ENCODE measurements at places on chromosomes 4 and X.

GRCh38 chr4:85928775-85929591 is 430.9 kb downstream of the MAPK10 start:
- DNase-seq, result no peak

DNA sequence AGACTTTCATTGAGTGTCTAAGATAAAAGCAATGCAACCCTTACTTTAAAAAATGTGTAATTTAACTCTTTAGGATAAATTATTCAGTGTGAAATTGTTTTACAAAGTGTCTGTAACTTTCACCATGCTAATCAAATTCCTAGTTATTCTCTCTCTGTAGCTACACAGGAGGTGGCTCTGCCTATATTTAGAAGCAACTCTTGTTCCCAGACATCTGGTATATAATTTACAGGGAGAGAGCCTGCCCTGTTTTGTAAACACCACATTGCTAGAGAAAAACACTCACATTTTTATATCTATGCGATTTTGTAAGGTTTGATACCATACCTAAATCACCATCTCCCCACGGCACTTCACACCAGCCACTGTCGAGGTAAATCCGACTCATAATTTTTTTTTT is 35.5 kb upstream of the SPATA4 start:
- no peak for DNase-seq

- no peak for DNase-seq
Observed at GRCh38 chr4:156378033-156378665, 424.5 kb upstream of the CTSO start.

DNA sequence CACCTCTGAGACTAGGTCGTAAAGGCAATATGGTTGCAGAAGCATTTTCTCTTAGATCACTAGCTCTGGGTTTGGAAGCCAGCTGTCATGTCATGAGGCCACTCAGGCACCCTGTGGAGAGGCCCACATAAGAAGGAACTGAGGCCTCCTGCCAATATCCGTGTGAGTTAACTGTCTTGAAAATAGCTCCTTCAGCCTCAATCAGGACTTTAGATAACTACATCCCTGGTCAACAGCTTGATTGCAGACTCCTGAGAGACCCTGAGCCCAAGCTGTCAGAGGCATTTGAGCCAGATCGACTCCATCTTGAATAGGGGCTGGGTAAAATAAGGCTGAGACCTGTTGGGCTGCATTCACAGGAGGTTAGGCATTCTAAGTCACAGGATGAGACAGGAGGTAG is 15.1 kb upstream of the REPS2 start:
- DNase-seq, result no peak

DNA sequence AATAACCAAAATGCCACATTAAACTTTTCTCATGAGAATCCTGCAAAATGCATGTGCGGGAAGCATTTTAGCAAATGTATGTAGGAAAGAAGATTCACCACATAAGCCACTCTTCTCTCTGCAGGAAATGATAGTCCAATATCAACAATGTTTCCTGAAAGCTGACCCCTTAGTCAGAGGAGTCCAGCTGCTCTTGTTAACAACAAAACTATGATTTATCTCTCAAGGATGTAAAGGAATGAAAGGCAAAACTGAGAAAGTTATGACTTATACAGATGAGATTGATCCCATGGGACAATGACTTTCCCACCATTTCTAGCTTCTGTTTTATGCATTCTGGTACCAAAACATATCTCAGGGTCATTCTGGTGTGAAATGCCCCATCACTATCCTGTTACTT is 125.0 kb upstream of the EDNRA start:
- DNase-seq, result no peak

GRCh38 chr4:149493492-149493891 is 322.2 kb downstream of the IQCM start:
- DNase-seq, result no peak

DNA sequence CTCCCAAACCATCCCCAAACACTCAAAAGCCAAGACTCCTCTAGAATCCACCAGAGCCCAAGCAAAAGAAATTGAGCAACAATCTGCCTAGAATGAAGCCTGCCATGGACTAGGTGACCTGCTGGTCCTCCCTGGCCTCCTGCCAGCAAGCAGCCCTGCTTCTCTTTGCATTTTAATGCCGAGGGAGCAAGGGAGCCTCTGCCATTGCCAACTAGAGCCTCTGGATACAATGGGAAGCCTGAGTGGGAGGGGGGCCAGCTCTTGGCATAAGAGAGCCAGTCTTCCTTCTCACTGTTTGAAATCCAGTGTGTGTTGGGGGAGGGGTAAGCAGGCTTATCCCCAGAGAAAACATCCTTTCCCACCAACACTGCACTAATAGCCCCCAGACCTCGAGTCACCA is 1.5 kb upstream of the GDPD2 start:
- DNase-seq, result no peak

DNA sequence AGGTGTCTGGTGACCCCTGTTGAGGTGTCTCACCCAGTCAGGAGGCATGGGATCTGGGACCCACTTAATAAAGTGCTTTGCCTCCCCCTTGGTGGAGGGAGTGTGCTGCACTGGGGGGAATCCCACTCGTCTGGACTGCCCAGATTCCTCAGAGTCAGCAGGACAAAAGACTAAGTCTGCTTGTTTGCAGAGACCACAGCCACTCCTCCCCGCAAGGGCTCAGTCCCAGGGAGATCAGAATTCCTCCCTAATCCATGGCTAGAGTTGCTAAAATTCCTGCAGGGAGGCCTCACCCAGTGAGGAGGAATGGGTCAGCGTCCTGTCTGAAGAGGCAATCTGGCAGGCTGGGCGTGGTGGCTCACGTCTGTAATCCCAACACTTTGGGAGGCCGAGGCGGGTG is 442.2 kb downstream of the PABPC4L start:
- DNase-seq, result no peak

DNA sequence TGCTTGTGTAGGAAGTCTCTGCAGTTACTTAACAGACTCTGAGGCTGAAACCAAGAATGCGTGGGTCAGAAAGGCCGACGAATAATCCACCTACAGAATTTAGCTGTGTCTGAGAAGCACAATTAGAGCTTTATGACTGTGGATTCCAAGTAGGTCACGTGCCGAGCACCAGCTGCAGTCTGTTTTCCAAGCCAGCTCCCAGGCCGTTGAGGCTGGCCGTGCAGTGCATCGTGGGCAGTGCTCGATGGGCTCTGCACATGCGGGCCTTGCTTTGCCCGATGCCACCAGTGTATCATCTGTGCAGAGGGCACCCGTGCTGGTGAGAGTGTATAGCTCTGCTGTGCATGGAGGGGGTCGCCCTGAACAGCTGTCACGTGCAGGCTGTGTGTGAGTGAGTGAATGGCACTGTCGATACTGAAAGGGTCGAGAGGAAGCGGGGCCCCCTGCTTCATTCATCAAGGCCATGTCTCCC is 67.5 kb upstream of the CLDN34 start:
- DNase-seq, result no peak

- no peak for DNase-seq
Observed at GRCh38 chrX:67604979-67605703, 61.3 kb downstream of the AR start.

DNA sequence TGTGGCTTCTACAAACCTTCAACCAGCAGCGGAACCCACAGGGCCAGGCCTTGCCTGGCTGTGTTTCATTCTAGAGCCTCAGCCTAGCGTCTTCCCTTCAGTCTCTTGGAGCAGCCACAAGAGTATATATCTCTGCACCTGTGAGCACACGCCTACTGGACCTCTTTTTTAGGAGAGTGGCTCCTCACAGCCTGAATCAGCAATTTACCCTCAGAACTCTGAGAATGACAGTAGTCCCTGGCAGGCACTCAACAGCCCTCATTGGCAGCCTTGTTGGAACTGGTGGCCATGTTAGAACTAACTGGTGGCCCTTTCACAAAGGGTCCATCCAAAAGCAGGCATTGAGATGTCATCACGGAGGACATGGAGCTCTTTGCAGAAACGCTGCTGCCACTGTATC is 138.9 kb downstream of the BCOR start:
- DNase-seq, result no peak

GRCh38 chr4:84126061-84126787 is 372.9 kb downstream of the NKX6-1 start:
- no peak for DNase-seq

GRCh38 chr4:184359888-184360287 is 114.5 kb downstream of the IRF2 start:
- no peak for DNase-seq

- DNase-seq, result no peak
Observed at GRCh38 chr4:137471461-137471860, 60.8 kb downstream of the PCDH18 start.

GRCh38 chrX:68431836-68432235 is 1.5 kb downstream of the OPHN1 start:
- DNase-seq, result no peak

GRCh38 chrX:28693101-28693500 is 105.9 kb downstream of the IL1RAPL1 start:
- DNase-seq, result no peak

DNA sequence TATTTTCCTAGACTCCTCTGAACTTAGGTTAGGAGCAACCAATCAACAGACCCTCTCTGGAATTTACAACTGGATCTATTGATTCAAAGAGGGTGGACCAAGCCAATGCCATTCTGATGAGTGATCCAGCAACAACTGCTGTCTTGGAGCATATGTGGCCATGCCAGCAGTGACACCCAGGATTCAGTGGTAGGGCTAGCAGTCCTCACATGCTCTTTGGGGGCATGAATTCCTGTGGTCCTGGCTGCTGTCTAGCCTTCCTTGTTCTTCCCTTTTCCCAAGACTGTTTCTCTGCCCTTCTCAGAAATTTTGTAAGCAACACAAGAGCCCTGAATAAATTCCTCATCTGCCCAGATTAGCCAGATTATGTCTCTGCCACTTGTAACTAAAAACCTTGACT is 61.5 kb upstream of the GATB start:
- DNase-seq, result no peak

DNA sequence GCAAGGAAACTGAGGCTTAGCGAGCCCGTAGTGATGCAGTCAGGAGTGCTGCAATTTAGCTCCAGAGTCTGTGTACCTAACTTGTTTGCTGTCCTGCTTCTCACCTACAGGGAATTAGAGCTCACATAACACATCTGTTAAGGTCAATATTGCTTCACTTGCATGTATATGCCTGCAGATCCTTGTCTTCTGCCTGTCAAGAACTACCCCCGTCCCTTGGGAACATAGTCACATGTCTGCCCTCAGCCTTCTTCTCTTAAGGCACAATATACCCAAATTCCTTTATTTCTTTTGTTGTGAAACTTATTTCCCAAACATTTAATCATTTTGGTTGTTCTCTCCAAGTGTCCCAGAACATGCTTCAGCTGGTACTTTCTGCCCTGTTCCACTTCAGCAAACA is 103.3 kb upstream of the LEF1 start:
- DNase-seq, result no peak

DNA sequence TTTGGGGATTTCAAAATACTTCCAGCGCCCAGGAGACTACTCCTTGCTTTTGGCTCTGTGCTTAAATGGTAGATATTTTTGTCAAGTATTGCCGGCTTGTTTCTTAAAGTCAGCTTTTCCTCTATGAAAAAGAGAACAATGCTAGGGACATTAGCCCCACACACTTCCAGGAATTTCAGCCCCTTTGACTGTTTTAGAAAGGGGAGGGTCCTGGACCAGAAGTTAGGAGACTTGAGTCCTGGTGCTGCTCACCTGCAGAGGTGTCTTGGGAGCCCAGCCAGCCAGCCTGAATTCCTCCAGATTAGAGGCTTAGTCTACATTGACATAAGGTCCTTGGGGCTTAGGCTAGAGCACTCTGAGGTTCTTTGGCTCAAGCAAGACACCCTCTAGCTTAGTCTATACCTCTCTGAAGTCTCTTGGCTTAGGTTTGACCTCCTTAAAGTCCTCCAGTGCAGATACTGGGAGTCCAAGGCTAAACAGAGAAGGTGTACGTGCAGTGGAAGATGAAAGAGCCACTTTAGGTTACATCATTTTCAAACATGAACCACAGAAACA is 1.6 kb upstream of the SETD7 start:
- no peak for DNase-seq

GRCh38 chr4:76554630-76555029 is 119.6 kb downstream of the SHROOM3 start:
- DNase-seq, result no peak

GRCh38 chr4:6676722-6677558 is 16.7 kb upstream of the S100P start:
- DNase-seq, result no peak

GRCh38 chr4:107719207-107719921 is 670 bp downstream of the PAPSS1 start:
- no peak for DNase-seq

DNA sequence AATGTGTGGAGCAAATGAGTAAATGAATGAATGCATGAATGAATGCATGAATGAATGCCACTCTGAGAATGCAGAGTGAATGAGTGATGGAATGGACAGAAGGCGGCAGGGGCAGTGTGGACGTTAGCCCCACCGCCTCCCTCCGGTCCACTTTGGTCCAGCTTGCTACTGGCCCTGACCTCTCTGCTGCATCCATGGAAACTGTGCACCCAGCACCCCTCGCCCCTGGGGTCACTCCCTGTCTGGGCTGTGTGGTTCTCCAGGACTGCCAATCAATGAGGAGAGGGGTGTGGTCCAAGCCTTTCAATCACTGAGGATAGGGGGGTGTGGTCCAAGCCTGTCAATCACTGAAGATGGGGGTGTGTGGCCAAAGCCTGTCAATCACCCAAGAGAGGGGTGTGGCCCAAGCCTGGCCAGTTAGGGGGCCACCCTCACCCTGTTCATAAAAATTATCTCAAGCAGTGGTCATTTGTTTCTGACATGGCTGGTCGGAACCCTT is 39.2 kb upstream of the ASMTL start:
- no peak for DNase-seq

- no peak for DNase-seq
Observed at GRCh38 chr4:27016551-27016950, 155.9 kb downstream of the STIM2 start.

DNA sequence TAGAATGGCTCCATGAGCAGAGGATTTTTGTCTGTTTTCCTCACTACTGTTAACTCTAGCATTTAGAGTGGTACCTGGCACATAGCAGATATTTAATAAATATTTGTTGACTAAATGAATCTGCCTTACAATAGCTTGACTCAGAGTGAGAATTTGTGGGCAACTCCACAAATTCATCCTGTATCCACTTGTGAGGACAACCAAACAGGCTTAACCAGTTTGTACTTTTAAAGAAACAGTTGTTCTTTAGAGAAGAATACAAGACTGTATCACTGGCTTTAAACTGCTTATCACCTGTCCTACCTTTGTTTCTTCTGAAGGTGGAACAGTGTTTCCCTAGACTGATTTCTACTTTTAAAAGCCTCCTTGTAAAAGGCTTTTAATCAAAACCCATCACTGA is 141.3 kb upstream of the SH3RF1 start:
- no peak for DNase-seq

GRCh38 chr4:128345650-128346049 is 58.0 kb upstream of the PGRMC2 start:
- no peak for DNase-seq

DNA sequence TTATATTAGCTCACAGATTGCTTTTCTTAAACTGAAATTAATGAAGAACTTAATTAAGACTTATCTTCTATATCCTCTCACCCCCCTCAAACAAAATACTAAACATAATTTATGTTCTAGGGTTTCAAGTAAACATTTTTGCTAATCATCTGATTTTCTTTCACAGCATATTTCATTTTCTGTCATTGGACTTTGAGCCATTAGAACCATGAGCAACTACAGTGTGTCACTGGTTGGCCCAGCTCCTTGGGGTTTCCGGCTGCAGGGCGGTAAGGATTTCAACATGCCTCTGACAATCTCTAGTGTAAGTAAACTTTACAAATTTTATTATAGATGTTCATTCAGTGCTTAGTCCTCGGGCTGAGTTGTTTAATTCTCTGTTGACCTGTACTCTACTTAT is 3.3 kb downstream of the PDLIM5 start:
- DNase-seq, result no peak

GRCh38 chr4:137124278-137124932 is 407.9 kb downstream of the PCDH18 start:
- no peak for DNase-seq
